ENCODE measurements at places on chromosomes 11 and 22. TPM values are rescaled to one million over a fixed set of nuclear protein-coding genes. Genes with fewer than 3 reads are reported as not detected.
A peak's percentile ranks its signal among the peaks of the same experiment; 100 is the strongest.

RASL10A gene
- total RNA-seq = not detected

DNA sequence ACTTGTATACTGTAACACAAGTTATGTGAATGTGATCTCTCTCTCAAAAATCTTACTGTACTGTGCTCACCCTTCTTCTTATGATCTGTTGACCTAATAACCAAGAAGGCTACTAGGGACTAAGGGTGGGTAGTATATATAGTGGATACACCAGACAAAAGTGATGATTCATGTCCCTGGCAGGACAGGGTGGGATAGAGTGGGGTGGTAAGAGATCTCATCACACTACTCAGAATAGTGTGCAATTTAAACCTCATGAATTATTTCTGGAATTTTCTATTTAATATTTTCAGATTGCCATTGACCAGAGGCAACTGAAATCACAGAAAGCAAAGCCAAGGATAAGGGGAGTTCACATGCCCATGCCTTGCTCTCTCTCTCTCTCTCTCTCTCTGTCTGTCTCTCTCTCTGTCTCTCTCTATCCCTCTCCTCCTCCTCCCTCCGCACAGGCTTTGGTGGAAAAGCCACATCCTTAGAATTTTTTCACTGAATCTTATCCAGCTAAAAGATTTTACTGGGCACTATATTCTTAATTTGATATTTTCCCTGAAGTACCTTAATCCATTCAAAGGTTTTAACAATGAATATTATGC is 12.0 kb upstream of the STK33 start:
- no peak overlapping the region for H3K27ac ChIP-seq
- no peak for DNase-seq
- peaks cover 9% of the 10 kb centered on the region for H3K4me1 ChIP-seq
- no peaks in the 10 kb centered on the region for H3K27me3 ChIP-seq

DNA sequence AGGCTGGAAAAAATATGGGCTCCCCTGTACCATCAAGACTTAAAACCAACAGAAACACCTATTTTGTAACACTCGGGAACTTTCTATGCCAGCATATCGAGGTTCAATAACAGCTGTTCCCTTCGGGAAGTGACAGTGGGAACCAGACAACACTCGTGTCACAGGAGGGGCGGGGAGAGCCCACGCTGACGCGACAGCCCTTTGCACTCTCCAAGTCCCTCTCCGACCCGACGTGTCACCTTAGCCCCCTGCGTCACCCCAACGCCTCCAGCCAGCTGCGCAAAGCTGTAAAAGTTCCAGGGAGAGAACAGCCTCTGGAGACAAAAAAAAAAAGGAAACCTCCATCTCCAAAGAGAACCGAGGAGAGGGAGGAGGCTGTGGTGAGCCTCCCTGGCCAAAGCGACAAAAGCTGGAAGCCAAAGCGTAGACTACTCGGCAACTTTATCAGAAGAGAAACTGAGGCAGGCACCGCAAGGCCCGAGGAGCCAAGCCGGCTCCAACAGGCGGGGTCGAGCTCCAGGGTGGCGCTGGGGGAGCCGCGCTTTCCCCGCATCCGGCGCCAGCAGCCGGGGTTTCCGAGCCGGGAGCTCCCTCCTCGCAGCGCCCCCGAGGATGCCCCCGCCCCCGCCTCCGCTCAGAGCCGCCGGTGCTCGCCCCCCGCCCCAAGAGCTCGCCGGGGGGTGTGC is 751 bp downstream of the ARFGAP3 start:
- peaks cover 39% of the 10 kb centered on the region for H3K4me1 ChIP-seq
- H3K36me3 ChIP-seq = no peaks in the 10 kb centered on the region
- no peaks in the 10 kb centered on the region for H3K27me3 ChIP-seq
- H3K27ac ChIP-seq = peak overlapping the region; percentile 95
- no peak for DNase-seq

- no peaks in the 10 kb centered on the region for H3K36me3 ChIP-seq
- no peak overlapping the region for H3K27ac ChIP-seq
- peaks cover 10% of the 10 kb centered on the region for H3K27me3 ChIP-seq
- no peak overlapping the region for H3K4me3 ChIP-seq
- DNase-seq = no peak
These were observed 207.8 kb upstream of the CCDC90B start for GRCh38 chr11:83493917-83494316.

- H3K4me1 ChIP-seq = no peaks in the 10 kb centered on the region
- H3K27ac ChIP-seq = no peak overlapping the region
- no peak overlapping the region for H3K4me3 ChIP-seq
- H3K27me3 ChIP-seq = peaks cover 8% of the 10 kb centered on the region
- DNase-seq = no peak
These were observed 1060.8 kb downstream of the OPCML start for GRCh38 chr11:132471466-132471865.

GRCh38 chr11:118806400-118806799 is 15.4 kb upstream of the DDX6 start:
- H3K4me3 ChIP-seq = no peak overlapping the region
- no peaks in the 10 kb centered on the region for H3K4me1 ChIP-seq

MMP3 gene
- total RNA-seq = not detected

- H3K4me3 ChIP-seq = no peak overlapping the region
- H3K4me1 ChIP-seq = peaks cover 11% of the 10 kb centered on the region
- H3K36me3 ChIP-seq = no peaks in the 10 kb centered on the region
- no peak for DNase-seq
- peaks cover 23% of the 10 kb centered on the region for H3K27me3 ChIP-seq
- no peak overlapping the region for H3K27ac ChIP-seq
These were observed 14.4 kb upstream of the BRSK2 start for GRCh38 chr11:1375161-1375954.

GRCh38 chr22:27976586-27976985 is 57.5 kb upstream of the PITPNB start:
- no peak overlapping the region for H3K4me3 ChIP-seq
- H3K36me3 ChIP-seq = peaks cover 7% of the 10 kb centered on the region
- no peak overlapping the region for H3K27ac ChIP-seq
- DNase-seq = no peak

DNA sequence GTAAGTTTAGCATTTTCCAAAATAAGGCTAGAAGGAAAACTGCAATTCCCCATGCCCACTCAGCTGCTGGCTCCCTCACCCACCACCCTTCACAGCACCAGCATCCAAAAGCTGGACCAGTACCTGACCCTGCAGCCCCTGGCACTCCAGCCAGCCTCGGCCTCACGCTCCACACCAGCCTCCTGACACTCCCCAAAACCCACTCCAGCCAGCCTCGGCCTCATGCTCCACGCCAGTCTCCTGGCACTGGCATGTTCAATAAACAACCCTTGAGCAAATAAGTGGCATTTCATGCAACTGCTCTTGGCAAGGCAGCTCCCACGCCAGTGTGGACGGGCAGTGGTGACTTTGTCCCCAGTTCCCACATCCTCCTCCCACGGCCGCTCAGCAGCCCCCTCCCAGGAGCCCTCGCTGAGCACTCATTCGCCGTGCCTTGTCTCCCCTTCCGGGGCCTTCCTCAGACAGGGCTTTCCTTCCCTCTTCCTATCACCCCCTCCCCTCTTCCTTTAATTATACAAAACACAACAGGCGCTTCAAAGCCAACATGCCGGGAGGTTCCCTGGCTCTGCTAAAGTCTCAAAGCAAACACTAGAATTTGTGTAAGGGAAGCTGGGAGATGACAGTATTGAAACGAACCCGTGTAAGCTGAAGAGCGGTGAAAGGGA is 6.8 kb downstream of the TOLLIP start:
- DNase-seq = peak; percentile 68
- no peaks in the 10 kb centered on the region for H3K27me3 ChIP-seq
- no peak overlapping the region for H3K4me3 ChIP-seq

GRCh38 chr11:44563711-44564110 is 1.8 kb upstream of the CD82 start:
- H3K36me3 ChIP-seq = no peaks in the 10 kb centered on the region
- H3K4me1 ChIP-seq = peaks cover 43% of the 10 kb centered on the region
- no peak for DNase-seq
- peak overlapping the region; percentile 98 for H3K27ac ChIP-seq
- H3K4me3 ChIP-seq = no peak overlapping the region
- H3K27me3 ChIP-seq = no peaks in the 10 kb centered on the region

PANX2 gene
- total RNA-seq = 1.6 TPM

- H3K36me3 ChIP-seq = no peaks in the 10 kb centered on the region
These were observed 3.2 kb upstream of the MRPL23 start for GRCh38 chr11:1943977-1944376.

DNA sequence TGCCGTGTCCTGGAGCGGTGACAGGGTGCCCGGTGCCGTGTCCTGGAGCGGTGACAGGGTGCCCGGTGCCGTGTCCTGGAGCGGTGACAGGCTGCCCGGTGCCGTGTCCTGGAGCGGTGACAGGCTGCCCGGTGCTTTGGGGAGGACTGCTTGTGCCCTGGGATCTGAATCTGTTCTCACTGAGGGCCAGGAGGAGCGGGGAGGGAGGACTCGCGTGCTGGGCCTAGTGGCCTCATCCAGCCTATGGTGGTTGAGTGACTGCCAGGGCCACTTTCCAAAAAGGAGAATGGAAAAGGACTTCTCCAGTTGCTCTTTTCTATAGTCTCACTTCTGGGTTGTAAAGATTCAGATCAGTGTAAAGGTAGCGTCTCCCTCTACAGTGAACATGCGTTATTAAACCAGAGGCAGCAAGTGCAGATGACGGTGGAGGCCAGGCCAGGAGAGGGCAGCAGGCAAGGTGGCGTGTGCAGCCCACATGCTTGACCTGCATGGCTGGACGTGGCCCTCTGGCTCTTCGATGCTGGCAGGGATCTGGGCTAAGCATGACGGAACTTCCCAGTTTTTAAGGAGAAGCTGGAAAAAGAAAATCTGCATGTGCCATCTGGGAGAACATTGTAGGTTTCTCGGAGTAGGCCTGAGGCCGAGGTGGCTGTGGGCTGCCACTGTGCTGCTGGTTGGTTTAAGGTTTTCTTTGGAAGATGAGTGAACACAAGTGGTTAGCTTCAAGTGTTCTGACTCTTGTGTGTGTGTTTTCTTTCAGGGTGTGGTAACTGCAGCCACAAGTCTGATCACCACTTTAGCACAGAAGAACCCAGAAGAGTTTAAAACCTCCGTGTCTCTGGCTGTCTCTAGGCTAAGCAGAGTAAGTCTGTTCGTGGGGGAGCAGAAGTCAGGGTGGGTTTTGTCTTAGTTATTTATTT is 55.0 kb downstream of the AP2A2 start:
- DNase-seq = no peak
- peaks cover 38% of the 10 kb centered on the region for H3K36me3 ChIP-seq
- H3K27me3 ChIP-seq = no peaks in the 10 kb centered on the region
- peaks cover 21% of the 10 kb centered on the region for H3K4me1 ChIP-seq

Measured in osteocyte (in vitro differentiated cells).